Hepatocyte (in vitro differentiated cells): ENCODE measurements at places on chromosomes 12 and 14.

DNA sequence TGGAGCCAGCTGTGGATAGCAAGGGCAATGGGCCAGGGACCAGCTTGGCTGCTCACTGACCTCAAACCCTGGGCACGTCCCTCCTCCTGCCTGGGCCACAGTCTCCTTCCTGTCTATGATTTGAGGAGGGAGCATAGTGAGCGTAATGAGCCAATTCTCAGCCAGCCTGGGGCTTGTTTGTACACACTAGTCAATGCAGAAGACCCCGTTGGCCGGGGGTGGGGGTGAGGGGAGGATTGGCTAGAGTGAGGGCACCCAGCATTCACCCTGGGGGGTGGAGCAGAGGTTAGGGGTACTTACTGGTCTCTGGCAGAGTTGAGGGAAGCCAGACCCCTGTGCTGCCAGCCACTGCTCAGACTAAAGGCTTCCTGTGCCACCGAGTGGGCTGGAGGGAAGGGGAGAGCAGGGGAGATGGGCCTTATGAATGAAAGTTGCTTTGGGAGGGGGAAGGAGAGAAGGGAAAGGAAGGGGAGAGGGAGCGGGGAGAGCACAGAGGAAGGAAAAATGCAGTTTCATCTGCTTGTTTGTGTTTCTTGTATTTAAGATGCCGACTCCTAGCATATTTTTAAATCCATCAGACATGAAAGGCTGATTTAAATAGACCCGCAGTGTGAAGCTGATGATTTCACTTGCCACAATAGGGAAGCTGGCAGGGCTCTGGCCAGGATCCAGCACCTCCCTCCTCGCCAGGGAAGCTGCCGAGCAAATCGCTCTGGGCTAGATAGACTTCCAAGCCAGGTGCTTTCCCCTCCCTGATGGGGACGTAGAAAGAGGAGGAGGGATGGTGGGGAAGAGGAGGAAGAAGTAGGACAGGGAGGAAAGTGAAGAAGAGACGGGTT lies 114.0 kb downstream of the PRMT8 start:
- no peak for DNase-seq

DNA sequence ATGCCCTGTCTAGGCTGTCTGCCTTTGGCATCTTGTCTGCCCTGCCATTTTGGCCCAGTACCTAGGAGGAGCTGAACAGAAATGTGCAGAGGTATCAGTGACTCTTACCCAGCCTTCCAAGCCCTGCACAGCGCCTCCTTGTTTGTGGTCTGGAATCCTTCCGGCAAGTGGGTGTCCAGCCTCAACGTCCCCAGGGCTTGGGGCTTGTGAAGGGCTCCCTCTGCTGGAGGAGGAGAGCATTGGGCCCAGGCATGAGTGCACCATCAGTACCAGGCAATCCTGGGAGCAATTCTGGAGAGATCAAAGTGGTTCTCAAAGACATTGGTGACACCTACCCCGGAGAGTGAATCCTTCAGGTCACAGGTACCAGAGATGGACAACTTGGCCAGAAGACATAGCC lies 2.4 kb upstream of the TCL1B start:
- peak; percentile 34 for DNase-seq

DNA sequence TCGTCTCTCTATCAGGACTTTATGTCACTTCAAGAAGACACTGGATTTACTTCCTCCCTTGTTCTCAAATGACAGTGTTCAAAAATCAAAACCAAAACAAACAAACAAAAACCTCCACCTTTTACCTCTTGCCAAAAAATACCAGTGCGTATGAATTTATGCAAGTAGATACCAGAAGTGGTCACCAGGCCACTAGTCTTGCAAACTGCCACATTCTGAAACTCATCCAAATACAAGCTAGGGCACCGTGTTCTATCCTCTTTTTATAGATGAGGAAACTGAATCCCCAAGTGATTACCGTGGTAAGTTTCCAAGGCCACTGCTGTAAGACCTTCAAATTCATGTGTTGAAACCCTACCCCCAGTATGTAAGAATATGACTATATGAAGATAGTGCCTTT lies 343.9 kb upstream of the KITLG start:
- DNase-seq: no peak

- no peak for DNase-seq
Measured at GRCh38 chr12:61043838-61044237, 1216.4 kb upstream of the USP15 start.

DNA sequence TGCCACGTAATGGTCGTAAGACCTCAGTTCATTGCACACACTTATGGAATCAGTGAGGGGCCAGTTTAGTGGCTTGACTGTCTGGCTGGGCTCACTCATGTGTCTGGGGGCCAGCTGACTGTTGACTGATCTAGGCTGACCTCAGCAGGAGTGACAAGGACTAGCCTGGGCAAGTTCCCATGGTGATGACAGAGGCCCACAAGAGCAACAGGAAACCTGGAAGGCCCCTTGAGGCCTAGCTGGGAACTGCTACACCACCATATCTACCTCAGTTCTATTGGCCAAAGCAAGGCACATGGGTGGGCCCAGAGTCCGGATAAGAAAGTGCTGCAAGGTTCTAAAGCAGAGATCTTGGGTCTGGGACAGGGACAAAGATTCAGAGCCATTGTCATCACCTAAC lies 21.3 kb upstream of the RFLNA start:
- DNase-seq: peak; percentile 67

GRCh38 chr12:1792406-1792805 lies 28.0 kb upstream of the LRTM2 start:
- DNase-seq: no peak

- DNase-seq: no peak
Measured at GRCh38 chr12:12964255-12964654, 12.3 kb upstream of the GPRC5D start.

GRCh38 chr12:72110937-72111650 lies 161.1 kb upstream of the TRHDE start:
- no peak for DNase-seq

DNA sequence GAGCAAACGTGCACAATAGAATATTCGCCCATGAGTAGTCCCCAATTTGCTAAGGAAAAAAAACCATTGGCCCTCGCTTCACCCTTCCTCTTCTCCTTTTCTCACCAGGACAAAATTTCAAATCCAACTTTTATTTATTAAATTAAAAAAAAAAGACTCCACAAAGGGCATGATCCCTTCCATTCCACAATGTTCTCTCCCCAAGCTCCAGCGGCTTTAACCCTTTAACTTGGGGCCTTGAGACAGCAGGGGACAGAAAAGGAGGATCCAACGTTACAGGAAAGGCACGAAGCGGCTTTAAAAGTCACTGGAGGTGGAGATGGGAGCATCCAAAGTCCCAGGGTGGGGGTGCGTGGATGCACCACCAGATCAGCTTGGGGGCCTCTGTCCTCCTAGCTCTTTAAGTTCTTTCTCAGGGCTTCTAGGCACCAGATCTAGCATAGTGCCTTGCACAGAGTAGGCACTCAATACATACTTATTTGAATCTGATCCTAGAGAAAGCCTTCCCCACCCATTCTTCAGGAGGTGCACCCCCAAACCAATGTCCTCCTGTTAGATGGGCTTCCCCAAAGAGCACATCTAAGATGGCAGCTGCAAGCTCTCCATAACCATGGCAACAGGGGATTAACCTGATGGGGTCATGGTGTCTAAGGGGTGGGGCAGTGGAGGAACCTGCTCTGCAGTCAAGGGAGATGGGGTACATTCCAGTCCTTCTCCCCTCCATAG lies 5.2 kb upstream of the AAAS start:
- DNase-seq: no peak

DNA sequence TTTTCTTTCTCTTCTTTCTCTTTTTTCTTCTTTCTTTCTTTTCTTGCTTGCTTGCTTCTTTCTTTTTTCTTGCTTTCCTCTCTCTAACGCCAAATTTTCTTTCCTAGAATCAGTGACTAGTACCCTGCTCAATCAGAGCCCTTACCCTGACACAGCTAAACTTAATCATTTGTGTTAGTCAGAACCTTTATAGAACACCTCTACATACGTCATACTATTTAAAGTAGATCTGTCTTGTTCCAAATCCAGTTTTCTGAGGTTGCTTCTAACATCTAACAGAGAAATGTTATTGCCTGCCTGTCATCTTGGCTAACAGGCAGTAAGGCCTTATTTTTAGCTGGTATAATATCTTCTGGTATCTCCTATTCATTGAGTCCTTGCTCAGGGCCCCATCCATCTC lies 65.5 kb upstream of the MYF6 start:
- no peak for DNase-seq

GRCh38 chr12:67540920-67541624 lies 107.5 kb upstream of the DYRK2 start:
- no peak for DNase-seq

DNA sequence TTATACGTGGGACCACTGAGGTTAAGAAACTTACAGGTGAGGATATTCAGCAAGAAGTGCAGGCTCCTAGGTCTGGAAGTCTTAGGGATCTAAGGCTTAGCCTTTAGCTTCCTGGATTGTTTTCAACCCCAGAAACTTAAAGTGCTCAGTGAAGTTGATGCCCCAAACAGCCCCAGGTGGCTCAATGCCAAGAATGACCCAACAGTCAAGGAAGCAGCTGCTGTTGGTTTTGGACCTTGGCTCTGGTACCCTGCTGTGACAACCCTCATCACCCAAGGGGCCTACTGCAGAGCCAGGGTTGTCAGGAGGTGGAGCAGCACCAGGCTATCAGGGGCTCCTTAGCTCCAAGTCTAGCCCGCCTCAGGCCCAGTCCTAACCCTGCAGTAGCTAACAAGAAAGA lies 36.8 kb downstream of the VDR start:
- no peak for DNase-seq

DNA sequence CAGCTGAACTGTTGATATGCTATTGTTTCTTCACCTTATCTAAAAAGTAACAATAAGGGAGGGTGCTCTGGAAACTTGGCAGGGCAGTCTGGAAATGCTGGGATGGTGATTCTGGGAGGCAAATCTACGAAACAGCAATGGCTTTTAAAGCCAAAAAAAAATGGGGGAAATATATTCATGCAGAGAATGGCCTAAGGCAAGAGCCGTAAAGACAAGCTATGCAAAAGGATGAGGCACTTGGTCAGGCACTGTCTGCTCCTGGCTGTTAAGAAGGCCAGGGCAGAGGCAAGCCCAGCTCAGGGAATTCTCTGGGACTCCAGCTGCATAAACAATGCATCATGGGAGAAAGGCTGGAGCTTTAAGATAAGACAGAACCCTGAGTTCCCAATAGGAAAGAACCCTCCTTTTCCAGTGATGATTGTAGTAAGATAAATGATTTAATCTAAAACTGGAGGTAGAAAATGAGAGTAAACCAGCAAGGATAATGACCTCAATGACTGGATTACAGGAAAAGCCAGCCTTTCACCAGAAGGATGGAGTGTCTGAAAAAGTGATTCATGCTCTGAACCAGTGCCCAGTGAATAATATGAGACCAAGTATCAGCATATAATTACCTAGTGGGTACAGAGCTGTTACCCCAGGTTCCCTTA lies 46.0 kb downstream of the ITPR2 start:
- peak; percentile 11 for DNase-seq

DNA sequence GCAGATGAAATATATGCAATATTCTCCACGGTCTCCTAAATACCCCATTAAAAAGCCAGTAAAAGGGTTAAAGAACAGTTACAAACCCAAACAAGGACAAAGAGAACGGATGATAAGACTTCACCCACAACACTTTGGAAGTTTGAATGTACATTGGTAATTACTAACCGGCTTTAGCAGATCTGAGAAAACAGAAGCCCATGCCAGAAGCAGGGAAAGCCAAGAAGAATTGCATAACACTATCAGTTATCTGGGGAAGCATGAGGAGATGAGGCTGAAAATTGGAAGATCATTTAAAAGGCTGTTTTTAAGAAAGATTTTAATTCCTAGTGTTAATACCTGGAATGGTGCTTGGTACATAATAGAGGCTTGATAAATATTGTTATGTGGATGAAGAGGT lies 55.6 kb upstream of the MYBPC1 start:
- DNase-seq: no peak

GRCh38 chr14:87994974-87995373 lies 2.0 kb upstream of the GALC start:
- peak; percentile 33 for DNase-seq

DNA sequence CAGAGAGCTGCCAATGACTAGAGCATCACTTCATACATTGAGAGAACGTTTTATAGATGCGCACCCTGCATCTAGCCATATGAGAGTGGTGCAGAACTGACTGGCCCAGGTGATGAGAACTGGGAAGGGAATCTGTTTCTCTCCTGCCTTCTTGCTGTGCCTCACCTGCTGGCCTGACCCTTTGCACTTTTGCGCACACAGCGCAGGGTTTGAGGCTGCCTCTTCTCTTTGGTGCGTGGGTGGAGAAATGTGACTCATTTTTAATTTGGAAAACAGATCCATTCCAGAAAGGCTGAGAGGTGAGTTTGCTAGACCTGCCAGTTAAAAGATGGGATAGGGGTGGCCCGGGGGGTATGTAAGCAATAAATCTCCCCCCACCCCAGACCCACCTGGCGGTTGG lies 453 bp upstream of the ESRRB start:
- no peak for DNase-seq

DNA sequence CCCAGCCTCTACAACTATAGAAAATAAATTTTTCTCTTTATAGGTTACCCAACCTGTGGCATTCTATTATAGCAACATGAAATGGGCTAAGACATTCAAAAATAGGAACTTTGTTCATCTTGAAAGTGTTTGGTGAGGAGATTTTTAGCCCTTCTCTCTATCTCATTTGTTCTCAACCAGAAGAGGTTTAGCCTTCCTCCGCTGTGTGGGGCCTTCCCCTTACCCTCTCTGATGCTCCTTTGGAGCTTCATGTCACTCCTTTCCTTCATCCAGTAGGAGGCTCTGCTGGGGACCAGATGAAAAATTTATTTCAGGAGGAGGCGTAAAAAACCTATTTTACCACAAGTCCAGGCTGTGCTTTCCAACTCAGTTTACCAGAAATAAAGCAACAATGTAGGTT lies 94.1 kb downstream of the RTN1 start:
- no peak for DNase-seq

- DNase-seq: no peak
Measured at GRCh38 chr14:30054201-30054600, 126.6 kb upstream of the PRKD1 start.

- no peak for DNase-seq
Measured at GRCh38 chr12:32331133-32331532, 68.2 kb upstream of the FGD4 start.

GRCh38 chr12:124097701-124098100 lies 124.7 kb downstream of the ZNF664 start:
- DNase-seq: peak; percentile 45

- no peak for DNase-seq
Measured at GRCh38 chr12:42810006-42810405, 220.5 kb upstream of the PRICKLE1 start.

DNA sequence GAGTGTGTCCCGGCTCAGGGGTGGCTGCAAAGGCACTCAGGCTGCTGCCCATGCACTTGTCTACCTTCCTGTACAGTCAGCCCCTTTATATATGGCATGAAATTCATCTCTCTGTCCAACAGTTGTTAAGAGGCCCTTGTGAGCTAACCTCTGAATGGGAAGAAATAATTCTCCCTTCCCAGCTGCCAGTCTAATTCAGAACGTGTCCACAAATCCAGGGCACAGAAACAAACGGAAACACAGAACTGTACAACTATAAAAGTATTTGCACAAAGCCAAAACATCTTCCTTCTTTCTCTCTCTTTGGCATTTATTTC lies 849 bp downstream of the KRT5 start:
- no peak for DNase-seq
